ENCODE measurements at places on chromosomes 11 and 22. TPM values are rescaled to one million over a fixed set of nuclear protein-coding genes. Genes with fewer than 3 reads are reported as not detected.

The GLB1L2 gene
- total RNA-seq = 0.44 TPM

The DGCR6 gene
- 1.8 TPM for total RNA-seq

The TMEM123 gene
- total RNA-seq = 422 TPM

The HBE1 gene
- total RNA-seq = not detected

The JHY gene
- total RNA-seq = 4.6 TPM

DNA sequence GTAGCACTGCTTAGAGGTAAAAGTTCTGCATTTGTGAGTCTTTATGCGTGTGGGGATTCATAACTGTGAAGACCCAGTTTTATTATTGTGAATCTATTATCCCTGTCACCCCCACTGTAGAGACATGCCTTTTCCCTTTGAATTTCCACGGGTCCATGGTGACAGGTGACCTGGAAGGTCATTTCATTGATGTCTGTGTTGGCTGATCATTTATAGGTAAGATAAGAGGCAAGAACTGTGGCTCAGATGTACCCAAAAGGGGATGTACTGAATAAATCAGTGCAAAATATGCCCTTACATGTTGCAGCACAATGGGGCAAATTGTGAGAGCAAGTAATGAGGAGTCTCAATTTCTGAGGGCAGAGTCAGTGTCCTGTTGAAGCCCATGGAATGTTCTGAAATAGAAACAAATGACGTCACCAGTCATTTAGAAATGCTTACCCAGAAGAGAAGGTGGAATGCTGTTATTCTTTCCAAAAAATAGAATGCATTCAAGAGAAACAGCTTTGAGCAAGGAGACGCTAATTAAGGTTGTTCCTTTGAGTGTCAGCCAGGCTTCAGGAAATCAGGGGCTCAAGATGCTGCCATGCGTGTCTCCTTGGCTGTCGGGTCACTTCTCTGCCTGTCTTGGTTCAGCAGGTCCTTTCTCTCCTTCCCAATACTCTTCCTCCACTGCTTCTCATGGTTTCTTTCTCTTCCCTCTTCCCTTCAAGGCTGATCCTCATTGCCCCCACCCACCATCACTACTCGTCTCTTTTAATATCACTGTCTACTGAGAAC lies 118.7 kb upstream of the E2F8 start:
- DNase-seq = no peak
- H3K27ac ChIP-seq = no peak overlapping the region
- no peak overlapping the region for H3K4me3 ChIP-seq

DNA sequence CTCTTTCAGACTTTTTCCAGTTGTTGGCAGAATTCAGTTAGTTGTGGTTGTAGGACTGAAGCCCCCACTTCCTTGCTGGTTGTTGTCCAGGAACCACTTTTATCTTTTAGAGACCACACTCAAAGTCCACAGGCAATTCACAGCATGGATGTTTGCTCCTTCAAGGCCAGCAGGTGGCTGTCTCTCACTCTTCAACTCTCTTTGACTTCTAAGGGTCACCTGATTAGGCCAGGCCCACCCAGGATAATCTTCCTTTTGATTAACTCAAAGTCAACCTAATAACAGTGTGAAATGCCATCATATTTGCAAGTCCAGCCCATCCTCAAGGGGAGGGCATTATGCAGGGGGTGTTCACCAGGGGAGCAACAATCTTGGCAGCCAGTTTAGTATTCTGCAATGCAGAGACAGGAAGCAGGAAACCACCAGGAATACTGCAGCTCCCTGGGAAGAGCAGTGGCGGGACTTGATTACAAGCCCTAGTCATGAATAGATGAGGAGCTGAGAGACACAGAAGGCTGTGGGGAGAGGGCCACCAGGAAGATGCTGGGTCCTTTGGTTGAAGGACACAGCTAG lies 52.4 kb downstream of the LRRC74B start:
- no peak for DNase-seq
- H3K4me3 ChIP-seq = no peak overlapping the region
- no peaks in the 10 kb centered on the region for H3K36me3 ChIP-seq

- H3K4me1 ChIP-seq = no peaks in the 10 kb centered on the region
- peaks cover 7% of the 10 kb centered on the region for H3K27me3 ChIP-seq
- H3K4me3 ChIP-seq = no peak overlapping the region
- no peak overlapping the region for H3K27ac ChIP-seq
Measured at GRCh38 chr11:93652679-93653078, 8.8 kb upstream of the CEP295 start.

DNA sequence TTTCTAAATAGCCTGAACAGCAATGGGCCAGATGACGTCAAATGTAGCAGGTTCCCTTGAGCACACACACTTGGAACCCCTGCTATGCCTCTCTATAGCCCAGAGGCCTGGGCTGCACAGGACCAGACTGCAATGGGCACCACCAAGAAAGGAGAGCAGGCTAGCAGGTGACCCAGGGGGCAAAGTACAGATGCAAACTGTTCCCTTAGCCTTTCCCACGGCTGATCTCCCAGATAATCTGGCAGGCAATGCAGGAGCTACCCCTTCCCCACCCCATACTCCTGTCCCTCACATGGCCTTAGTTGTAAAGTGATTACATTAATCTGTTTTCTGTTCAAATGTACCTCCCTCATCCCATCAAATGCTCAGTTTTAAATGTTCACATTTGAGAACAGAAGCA lies 41.3 kb downstream of the SMCO4 start:
- no peak for DNase-seq
- H3K4me1 ChIP-seq = no peaks in the 10 kb centered on the region
- no peak overlapping the region for H3K27ac ChIP-seq
- no peaks in the 10 kb centered on the region for H3K36me3 ChIP-seq
- H3K27me3 ChIP-seq = no peaks in the 10 kb centered on the region
- no peak overlapping the region for H3K4me3 ChIP-seq

DNA sequence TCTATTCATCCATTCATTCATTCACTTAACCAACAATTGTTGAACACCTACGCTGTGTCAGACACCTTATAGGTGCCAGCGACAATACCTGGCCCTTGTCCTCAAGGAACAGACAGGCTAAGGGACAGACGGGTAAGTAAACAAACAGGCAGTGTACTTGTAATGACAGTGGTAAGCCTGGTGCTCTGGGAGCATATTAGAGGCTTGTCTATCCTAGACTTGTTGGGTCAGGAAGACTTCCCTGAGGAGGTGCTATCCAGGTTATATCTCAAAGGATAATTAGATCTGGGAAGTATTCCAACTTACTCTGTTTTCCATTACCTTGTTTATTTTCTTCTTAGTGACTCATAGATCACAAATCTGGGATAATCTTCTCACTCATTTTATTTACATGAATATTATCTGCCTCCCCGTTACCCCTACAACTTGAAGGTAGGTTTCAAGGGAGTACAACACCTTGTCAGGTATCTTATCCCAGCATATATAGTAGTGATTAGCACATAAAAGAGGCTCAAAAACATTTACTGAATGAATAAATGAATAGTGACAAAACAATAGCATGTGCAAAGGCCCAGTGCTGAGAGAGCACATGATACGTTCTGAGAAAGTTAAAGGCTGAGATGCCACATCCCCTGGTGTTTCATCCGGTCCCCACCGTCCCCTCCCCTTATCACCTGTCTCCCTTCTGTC lies 75.3 kb upstream of the NCAM1 start:
- no peaks in the 10 kb centered on the region for H3K27me3 ChIP-seq
- H3K27ac ChIP-seq = no peak overlapping the region
- H3K36me3 ChIP-seq = no peaks in the 10 kb centered on the region
- H3K4me3 ChIP-seq = no peak overlapping the region
- H3K4me1 ChIP-seq = no peaks in the 10 kb centered on the region
- DNase-seq = no peak

GRCh38 chr22:39537975-39538374 lies 5.4 kb upstream of the RPS19BP1 start:
- H3K27ac ChIP-seq = no peak overlapping the region
- H3K27me3 ChIP-seq = peaks cover 8% of the 10 kb centered on the region
- no peak overlapping the region for H3K4me3 ChIP-seq
- H3K4me1 ChIP-seq = peaks cover 11% of the 10 kb centered on the region
- no peak for DNase-seq

DNA sequence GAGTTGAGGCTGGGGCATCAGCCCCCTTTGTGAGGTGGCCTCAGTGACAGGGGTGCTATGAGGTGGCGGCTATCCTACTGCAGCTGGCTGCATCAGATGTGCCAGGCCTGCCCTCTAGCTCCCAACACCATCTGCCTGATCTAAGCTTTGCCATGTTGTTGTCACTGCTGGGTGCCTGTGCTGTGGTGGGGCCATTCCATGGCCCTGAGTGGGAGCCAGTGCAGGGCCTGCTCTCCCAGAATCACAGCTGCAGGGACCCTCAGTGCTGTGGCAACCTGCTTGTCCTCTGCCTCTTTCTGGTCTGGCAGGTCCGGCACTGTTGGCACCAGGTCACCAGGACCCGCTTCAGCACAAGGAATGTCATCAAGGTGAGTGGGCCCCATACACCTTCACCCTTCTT lies 1.8 kb upstream of the SNU13 start:
- H3K4me1 ChIP-seq = peaks cover 23% of the 10 kb centered on the region
- H3K27ac ChIP-seq = no peak overlapping the region
- H3K4me3 ChIP-seq = no peak overlapping the region
- DNase-seq = no peak
- H3K36me3 ChIP-seq = peaks cover 6% of the 10 kb centered on the region
- no peaks in the 10 kb centered on the region for H3K27me3 ChIP-seq

DNA sequence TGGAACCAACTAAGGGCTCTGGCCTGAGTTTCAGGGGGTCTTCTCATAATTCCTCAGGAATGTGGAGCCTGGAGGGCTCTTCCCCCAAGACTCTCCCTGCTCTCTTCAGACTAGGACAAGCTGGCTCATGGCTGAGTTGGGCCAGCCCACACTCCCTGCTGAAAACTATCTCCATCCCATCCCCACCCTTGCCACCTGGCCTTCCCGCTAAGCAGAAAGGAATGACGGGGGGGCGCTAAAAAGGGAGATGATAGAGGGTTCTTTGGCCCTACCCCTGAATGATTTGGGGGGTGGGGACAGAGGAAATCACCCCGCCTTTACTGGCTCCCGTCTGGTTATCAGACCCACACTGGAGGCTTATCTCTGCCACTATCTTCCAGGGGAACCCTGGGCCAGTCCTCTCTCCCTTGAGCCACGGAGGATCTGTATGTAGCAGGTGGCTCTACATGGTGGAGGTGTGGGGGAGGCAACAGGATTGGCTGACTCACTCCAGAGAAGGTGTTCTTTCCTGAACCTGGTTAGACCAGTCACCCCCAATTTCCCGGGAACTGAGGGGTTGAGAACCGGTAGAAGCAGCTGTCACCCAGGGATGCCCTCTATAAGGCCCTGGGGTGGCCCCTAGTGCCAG lies 5.7 kb downstream of the SMTN start:
- no peaks in the 10 kb centered on the region for H3K36me3 ChIP-seq
- H3K27ac ChIP-seq = no peak overlapping the region
- H3K4me1 ChIP-seq = peaks cover 64% of the 10 kb centered on the region
- H3K27me3 ChIP-seq = no peaks in the 10 kb centered on the region
- H3K4me3 ChIP-seq = no peak overlapping the region

DNA sequence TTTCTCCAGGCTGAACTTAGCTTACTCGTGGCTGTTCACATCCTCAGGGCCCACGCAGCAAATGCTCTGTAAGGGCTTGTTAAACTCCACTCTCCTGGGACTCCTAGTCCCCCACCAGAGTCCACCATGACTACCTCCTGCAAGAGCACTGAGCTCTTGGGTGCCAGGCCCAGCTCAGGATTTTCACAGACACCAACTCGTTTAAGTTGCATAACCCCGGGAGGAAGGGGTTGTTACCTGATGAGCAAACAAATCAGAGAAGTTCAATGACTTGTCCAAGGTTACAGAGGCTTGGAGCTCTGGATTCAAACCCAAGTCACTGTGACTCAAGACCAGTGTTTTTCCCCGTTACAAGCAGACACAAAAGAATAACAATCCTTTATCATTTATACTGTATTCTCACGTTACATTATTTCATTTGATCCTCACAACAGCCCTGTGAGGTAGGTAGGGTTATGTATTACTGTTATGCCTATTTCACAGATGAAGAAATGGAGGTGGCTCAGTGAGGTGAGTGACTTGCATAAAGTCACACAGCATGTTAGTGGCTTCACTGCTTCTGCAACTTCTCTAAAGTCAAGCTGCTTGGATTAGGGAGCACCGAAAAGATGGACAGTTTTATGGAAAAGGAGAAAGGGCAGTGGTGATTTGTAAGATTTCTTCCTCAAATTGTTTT lies 17.4 kb downstream of the KCTD21 start:
- no peak overlapping the region for H3K4me3 ChIP-seq
- no peaks in the 10 kb centered on the region for H3K27me3 ChIP-seq
- H3K36me3 ChIP-seq = peaks cover 3% of the 10 kb centered on the region

GRCh38 chr11:13448876-13449275 lies 14.1 kb downstream of the BTBD10 start:
- no peaks in the 10 kb centered on the region for H3K36me3 ChIP-seq
- no peak overlapping the region for H3K4me3 ChIP-seq
- H3K27me3 ChIP-seq = no peaks in the 10 kb centered on the region
- no peak for DNase-seq
- H3K27ac ChIP-seq = no peak overlapping the region
- H3K4me1 ChIP-seq = peaks cover 3% of the 10 kb centered on the region

GRCh38 chr22:43144949-43145348 lies 1.8 kb upstream of the MCAT start:
- DNase-seq = no peak
- H3K4me3 ChIP-seq = no peak overlapping the region
- no peaks in the 10 kb centered on the region for H3K36me3 ChIP-seq
- H3K27ac ChIP-seq = no peak overlapping the region

GRCh38 chr11:65340226-65340625 lies 6.6 kb downstream of the DPF2 start:
- H3K4me1 ChIP-seq = peaks cover 4% of the 10 kb centered on the region
- no peak overlapping the region for H3K4me3 ChIP-seq
- H3K27me3 ChIP-seq = no peaks in the 10 kb centered on the region
- H3K27ac ChIP-seq = no peak overlapping the region
- H3K36me3 ChIP-seq = peaks cover 22% of the 10 kb centered on the region

GRCh38 chr22:23246982-23247766 lies 66.9 kb downstream of the BCR start:
- no peak for DNase-seq
- no peak overlapping the region for H3K27ac ChIP-seq
- no peaks in the 10 kb centered on the region for H3K27me3 ChIP-seq
- no peak overlapping the region for H3K4me3 ChIP-seq

- no peaks in the 10 kb centered on the region for H3K36me3 ChIP-seq
- H3K27ac ChIP-seq = no peak overlapping the region
- H3K4me3 ChIP-seq = no peak overlapping the region
- H3K27me3 ChIP-seq = peaks cover 8% of the 10 kb centered on the region
- DNase-seq = no peak
Measured at GRCh38 chr11:62445314-62445740, 26.5 kb downstream of the SCGB1A1 start.

- H3K4me3 ChIP-seq = no peak overlapping the region
- H3K27ac ChIP-seq = no peak overlapping the region
- no peaks in the 10 kb centered on the region for H3K4me1 ChIP-seq
Measured at GRCh38 chr22:39422721-39423120, 23.1 kb downstream of the TAB1 start.

Data from B cell (primary cell).